GM06990 (cell line): ENCODE measurements at places on chromosomes 5 and 9.

DNA sequence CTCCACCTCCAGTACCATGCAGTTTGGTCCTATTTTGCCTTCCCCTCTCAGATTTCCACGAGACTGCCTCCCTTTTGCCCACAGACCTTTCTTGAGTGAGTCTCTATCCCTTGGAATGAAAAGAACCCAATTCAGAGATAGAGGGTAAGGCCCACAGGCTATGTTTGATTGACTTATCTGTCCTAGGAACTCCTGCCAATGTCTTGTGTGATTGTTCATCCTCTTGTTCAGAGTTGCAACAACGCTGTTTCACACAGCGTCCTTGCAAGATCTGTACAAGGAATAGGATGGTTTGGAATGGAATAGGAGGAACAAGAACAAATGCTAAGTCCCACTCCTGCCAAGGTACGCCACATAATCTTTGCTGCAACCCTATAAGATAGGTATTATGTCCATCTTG lies 142.2 kb upstream of the ABCA1 start:
- no peak for DNase-seq

DNA sequence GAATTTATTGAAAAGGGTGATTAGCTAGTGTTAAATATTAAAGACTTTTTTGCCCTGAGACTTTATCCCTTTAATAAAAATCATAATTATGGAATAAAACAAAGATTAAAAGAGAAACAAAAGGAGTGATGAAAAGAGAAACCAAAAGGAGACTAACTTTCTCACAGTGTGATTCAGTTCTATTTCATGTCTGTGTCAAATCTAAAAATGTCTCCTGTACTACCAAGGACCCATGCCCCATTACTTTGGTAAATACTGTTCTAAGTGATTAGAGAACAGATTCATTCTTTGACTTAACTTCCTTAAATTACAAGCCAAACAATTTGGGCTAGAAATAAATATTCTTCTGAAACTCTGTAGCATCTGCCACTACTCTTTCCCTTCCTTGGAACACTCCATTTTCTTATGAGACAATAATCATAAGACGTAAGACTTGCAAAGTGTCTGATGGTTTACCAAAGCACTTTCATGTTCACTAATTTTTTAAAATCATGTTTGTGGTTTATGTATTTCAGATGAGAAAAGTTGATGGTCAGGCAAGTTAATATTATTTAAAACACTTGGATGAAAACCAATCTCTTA lies 319.0 kb downstream of the EBF1 start:
- DNase-seq, result no peak

- DNase-seq, result no peak
Observed at GRCh38 chr5:37272511-37272910, 23.3 kb upstream of the CPLANE1 start.

DNA sequence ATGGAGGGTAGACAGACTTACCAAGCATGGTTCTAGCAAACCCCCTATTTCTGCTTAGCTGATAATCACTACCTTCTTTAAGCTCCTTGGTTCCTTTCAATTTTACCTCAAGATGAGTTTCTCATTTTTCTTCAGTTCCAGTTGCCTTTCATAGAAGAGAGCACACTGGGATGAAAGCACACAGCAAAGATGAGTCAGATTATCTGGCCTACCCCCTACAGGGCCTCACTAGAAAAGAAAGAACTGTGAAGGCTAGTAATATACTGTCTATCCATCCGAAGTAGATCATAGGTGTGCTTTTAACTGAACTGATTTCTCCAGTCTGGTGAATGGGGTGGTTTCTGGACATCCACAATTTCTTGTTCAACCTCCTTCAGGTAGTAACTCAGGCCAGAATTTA lies 122.5 kb downstream of the TRPM3 start:
- DNase-seq, result no peak
